Lung (tissue), 17 donors: ENCODE measurements at places on chromosomes 7 and 10.

DNA sequence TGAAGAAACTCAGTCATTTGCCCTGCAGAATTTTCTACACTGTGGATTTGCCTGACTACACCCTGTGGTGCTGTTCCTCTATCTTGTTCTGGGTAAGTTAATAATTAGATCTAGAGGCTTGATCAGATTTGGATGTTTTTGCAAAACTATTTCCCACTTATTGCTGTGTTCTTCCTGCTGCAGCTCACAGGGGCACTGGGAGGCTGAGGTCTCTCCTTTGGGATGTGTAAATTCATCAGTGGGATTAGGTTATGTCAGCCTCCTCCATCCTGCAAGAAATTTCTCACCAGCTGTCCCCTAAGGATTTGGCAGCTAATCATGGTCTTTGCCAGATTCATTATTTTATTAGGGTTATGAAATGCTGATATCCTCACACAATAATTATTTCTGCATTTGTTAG is 148.1 kb upstream of the ZNF32 start:
- no peaks in the 10 kb centered on the region for H3K27me3 ChIP-seq
- no peak overlapping the region for H3K27ac ChIP-seq
- DNase-seq: no peak
- H3K4me1 ChIP-seq: no peaks in the 10 kb centered on the region

GRCh38 chr7:133704453-133704852 is 422.7 kb upstream of the LRGUK start:
- H3K4me1 ChIP-seq: no peaks in the 10 kb centered on the region
- H3K27me3 ChIP-seq: no peaks in the 10 kb centered on the region
- DNase-seq: no peak
- no peak overlapping the region for H3K4me3 ChIP-seq

DNA sequence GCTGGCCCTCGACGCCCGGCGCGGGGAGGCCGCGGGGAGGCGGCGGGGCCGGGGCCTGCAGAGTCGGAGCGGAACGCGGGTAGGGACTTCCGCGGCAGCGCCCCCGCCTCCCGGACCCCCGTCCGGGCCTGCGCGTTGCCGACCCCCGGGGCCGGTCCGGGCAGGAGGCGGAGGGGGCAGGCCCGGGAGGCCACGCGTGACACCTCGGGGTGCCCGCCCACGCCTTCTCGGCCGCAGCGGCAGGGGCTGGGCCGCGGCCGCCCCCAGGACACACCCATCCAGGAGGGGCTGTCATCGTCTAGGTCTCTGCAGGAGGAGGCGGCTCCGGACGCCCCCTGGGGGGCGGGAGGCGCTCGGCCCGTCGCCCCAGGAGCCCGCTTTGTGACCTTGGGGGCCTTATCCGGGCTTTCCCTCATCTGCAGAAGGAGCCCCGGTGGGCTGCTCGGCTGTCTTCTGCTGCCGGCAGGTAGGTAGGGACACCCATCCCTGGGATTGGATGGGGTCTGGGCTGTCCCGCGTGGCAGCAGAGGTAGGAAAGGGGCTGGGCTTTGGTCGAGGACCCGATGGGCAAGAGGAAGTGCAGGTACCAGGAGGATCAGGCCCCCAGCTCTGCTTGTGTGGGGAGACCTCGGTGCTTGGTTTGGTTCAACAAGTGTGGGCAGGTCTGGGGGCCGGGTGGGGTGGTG is 569 bp downstream of the ZNF316 start:
- peak overlapping the region; percentile 50 for H3K27ac ChIP-seq
- no peaks in the 10 kb centered on the region for H3K27me3 ChIP-seq
- H3K4me1 ChIP-seq: peaks cover 4% of the 10 kb centered on the region
- peaks cover 20% of the 10 kb centered on the region for H3K36me3 ChIP-seq

DNA sequence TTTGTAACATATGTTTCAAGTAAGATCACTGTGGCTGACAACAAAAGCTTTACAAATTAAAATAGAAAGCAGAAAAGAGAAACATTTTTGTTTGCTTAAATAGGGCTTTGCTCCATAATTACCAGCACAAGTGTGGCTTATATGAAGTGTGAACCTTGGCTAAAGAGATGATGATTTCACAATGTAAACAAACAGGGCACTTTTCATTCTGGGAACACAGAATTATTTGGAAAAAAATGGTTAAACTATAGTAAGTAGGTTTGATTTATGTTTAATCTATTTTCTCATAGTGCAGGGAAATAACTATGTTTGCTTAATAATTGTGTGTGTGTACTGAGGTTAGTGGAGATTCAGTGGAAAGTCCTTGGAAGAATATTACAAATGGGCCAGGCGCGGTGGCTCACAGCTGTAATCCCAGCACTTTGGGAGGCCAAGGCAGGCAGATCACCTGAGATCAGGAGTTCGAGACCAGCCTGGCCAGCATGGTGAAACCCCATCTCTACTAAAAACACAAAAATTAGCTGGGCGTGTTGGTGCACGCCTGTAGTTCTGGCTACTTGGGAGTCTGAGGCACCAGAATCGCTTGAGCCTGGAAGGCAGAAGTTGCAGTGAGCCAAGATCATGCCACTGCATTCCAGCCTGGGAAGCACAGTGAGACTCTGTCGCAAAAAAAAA is 19.1 kb upstream of the OTUD1 start:
- no peak overlapping the region for H3K27ac ChIP-seq
- H3K27me3 ChIP-seq: peaks cover 3% of the 10 kb centered on the region
- no peak overlapping the region for H3K4me3 ChIP-seq
